Astrocyte of the cerebellum (primary cell): ENCODE measurements at places on chromosomes 5 and 9.

DNA sequence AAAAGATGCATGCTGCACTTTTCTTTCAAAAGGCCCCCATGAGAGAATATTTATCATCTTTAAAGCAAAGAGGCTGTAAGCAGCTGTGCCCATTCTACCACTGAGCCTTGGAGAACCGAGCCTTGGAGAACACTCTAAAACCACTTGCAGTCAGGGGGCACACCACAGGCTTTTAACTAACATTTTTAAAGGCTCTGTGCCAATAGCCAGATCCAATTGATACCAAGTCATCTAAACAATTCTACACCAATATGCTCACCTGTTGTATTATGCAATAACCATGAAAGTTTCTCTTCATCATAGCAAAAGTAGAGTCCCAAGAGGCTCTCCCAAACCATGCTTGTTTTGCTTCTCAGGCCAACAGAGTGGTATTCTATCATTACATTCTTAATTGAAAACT is 1090.5 kb upstream of the SEMA6A start:
- DNase-seq, result peak; percentile 48

DNA sequence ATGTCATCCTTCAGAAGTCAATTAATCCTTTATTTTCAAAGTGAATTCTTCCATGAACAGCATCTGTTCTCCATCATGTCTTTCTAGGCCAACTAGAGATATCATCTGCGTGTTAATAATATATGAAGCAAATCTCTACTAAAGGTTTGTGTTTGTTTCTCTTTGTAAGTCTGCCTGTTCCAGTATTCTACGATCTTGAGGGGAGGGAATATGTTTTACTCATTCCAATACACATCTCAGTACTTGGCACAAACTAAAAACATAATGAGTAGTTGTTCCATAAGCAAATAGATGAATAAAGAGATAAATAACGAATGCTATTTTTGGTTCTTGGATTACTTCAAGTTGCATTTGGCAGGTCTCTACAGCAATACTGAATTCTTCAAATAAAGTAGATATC is 470.7 kb upstream of the GRIN3A start:
- DNase-seq, result no peak

DNA sequence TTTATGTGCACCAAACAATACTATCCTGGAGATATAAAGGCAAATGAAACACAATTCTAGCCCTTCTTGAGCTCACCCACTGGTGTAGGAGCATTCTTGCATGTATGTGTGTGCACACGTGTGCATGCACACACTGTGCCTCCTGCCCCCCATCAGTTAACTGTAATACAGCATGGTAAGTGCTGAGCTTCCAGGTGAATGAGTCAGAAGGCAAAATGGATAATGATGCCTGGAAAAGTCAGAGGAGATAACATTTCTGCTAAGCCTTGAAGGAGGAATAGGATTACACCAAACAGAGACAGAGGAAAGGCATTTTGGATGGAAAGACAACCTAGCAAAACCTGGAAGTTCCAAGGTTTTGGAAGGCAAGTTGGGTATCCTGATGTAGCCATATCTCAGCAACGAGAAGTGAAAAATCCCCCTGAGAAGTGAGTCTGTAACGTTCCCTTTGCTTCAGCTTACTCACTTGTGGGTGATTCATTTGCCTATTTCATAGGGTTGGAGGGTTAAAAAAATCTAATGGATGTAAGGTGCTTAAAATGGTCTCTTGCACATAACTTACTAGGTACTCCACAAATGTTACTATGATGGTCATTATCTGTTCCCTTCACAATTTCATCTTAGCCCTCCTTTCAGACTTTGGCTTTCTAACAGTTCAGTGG is 101.4 kb upstream of the STC2 start:
- no peak for DNase-seq

DNA sequence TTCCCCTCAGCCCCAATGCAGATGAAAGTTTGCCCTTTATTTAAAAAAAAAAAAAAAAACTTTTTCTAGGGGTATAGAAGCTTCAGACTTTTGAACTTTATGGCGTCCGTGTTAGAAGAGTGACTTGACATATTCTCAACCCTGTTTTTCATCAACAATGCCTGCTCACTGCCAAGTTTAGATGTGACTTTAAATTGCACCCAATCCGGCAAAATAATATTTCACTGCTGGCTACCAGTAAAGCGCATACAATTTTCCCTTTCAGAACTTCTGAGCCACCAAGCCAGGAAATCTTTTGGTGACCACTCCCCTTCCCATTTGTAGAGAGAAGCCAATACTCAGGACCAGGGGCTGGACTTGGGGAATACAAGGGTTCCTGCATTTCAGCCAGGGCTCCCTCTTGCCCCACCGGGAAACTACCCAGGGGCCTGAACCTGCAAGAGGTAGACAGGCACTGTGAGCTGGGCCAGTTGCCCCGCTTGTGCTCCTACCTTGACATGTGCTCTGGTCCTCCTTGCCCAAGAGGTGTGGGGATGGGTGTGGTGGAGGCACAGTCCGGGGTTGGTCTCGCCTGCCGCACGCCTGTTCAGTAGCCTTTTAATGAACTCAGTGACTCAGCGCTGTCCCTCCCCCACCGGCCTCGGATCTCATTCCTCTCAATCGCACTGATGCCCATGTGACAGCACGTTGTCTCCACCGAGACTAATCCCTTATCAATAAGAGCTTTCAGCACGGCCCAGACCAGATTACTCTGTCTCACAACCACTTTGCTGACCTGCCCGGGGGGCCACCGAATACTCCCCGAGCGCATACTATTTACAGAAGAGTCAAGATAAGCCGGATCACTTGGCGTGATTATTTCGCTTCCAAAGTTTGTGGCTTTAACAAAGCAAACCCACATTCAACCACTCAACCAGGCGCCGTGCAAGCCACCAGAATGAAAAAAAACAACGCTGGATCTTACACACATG is 226.4 kb downstream of the DCP2 start:
- DNase-seq, result peak; percentile 28

GRCh38 chr5:176771102-176771845 is 39.1 kb upstream of the UNC5A start:
- no peak for DNase-seq

DNA sequence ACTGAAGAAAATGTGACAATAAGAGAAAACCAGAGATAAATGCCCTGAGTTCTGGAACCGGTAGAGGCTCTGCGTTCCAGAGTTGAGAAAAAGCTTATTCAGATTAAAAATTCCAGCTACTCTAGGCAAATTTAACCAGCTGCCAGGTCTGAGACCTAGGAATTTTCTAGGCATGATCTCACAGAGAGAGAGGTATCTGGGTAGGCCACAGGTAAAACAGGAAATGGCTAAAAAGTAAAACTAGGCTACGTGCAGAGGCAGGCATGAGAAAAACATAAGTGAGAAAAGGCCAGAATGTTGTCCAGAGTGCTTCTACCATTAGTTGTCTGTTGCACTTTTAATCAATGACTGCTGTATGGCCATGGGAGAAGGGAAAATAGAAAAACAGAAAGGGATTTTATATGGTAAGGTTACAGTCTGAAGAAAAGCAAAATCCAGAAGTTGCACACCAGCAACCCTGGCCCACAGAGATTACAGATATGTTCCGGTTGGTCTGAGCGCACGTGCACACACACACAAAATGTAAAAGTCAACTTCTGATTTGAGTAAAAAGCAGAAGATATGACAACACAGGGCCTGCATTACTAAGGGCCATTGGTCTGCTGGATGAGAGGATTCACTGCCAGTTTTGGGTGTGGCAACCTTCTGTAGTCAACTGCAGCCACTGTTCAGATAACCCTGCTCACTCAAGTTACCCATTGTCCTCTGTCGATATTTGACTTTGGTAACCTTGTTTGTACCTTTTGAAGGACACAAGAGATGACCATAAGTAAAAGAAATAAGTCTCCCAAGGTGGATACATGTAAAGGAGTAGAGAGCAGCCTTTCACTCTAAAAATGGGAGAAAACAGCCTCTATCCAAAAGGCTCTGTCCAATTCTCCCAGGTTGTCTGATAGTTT is 266.0 kb downstream of the DTWD2 start:
- no peak for DNase-seq

DNA sequence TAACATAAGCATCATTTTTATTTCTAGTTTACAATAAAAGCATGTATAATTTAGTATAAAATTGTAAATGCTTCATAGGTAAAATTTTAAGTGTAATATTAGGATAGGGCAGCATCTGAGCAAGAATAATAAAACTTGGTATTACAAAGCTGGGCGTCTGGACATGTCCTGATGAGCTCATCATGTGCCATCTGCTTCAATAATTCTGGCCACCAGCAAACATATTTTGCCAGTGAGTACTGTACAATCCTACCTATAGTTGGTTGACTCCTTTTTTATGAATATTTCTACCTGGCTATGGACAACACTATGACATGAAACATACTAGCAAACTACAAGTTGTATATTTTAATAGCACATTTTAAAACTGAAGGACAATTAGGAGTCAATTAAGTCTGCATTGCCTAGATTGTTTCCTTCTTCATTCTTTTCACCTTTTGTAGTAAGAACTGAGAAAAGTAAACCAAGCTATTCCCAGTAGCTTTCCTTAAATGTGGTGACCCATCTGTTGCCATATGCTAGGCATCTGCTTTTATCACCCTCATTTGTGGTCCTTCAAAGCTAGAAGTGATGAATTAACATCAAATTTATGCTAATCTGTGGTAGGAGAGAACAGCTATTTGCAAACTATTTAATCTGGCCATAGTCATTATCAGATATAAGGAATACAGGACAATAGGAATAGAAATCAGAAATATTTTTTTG is 23.4 kb downstream of the LURAP1L start:
- no peak for DNase-seq

GRCh38 chr5:573206-573605 is 38.9 kb upstream of the CEP72 start:
- no peak for DNase-seq

DNA sequence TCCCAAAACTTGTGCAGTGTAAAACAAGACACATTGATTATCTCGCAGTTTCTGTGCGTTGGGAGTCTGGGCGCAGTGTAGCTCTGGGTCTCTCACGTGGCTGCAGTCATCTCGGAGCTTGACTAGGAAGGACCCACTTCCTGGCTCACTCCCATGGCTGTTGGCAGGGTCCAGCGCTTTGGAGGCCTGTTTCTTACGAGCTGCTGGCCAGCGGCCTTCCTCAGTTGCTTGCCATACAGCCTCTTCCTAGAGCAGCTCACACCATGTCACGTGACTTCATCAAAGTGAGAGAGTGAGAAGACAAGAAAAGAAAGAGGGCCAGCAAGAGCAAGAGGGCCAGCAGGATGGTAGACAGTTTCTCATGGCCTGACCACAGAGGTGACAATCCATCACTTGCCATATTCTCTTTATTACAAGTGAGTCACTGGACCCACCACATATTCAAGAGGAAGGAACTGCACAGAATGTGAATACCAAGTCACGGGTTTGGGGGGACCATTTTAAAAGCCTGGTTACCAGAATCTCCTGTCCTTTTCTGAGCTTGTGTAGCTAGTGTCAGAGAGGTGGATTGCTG is 36.2 kb downstream of the MCCC2 start:
- DNase-seq, result no peak

DNA sequence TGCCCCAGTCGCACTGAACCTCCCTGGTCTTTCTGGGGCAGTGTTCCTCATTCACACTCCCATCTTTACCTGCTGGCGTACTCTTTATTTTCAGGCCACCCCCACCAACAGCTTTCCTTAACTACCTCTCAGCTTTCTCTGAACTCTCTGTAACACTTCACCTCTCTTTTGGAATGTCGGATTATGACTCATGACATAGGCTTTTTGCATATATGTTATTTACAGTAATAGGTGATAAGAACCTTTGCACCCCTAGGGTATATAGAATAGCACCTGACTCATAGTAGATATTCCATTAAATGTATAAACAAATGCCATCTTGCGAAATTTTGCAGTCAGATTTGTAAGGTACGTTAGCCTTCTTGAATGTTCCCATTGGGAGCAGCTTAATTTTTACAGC is 52.9 kb upstream of the MIER3 start:
- no peak for DNase-seq

- DNase-seq, result no peak
Observed at GRCh38 chr5:165188556-165189175, 1683.2 kb downstream of the MAT2B start.

- no peak for DNase-seq
Observed at GRCh38 chr9:113341712-113342410, 1.8 kb upstream of the WDR31 start.
